ENCODE measurements at places on chromosomes 13 and 19.
A peak's percentile ranks its signal among the peaks of the same experiment; 100 is the strongest.

GRCh38 chr19:970695-971094 lies 13.4 kb upstream of the WDR18 start:
- DNase-seq: no peak

- DNase-seq: no peak
Observed at GRCh38 chr19:29705706-29706105, 9.4 kb downstream of the C19orf12 start.

DNA sequence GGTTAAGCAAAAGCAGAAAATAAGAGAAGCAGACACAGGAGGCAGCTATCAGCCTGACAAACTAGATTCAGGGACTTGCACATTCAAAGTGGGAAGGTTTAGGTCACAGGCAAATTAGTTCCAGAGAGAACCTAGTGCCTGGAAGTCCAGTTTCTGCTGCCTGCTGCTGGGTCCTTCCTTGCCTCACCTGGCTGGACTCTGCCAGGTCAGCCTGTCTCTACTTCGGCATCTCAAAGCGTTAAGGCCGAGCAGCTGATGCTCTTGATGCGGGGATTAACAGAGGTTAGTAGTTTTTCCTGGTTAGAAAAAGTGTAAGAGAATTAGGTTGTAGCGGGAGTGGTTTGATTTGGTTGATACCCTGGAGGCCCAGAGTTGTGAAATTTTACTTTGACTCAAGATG lies 52.0 kb downstream of the KLF5 start:
- DNase-seq: no peak

DNA sequence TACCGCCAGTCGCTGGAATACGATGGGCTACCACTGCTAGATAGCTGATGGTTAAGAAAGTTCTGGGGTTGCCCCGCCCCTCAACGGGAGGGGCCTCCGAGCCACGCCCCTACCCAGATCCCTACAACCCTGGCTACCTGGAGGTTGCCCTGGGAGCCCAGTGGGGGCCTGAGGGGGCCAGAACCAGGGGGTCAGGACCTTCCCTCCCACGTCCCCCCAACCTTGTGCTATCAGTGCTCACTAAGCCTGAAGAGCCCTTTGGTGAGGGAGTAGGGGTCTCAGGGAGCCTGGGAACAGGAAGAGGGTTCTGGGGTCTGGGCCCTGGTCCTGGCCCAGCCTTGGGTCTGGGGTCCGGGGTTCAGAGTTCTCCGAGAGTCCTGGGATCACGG lies 8.9 kb downstream of the OCEL1 start:
- DNase-seq: peak; percentile 80

GRCh38 chr13:99496184-99497142 lies 4.8 kb upstream of the TM9SF2 start:
- DNase-seq: peak; percentile 66

DNA sequence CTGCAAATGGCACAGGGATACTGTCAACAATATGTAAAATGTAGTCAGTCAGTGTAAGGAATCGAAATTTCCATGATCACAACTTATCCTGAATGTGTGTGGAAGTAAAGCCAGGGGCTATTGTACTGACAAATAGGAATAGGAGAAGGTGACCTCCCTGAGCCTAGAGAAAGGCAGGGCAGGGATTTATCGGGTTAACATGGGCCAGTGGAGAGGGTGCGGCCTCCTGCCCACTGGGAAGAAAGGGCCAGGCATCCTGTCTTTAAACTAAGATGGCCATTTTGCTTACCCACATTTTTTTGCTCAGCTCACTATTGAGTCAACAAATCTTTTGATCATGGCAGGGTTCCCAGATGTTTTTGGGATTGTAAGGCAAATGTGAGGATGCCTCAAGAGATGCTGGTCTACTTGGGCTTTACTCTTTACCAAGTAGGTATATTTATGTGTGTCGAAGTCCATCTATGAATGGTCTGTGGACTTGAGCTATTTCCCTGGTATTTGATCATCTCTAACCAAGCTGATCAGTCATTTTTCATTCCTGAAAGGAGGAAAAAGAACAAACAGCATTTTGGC lies 116.6 kb upstream of the RNF113B start:
- no peak for DNase-seq

DNA sequence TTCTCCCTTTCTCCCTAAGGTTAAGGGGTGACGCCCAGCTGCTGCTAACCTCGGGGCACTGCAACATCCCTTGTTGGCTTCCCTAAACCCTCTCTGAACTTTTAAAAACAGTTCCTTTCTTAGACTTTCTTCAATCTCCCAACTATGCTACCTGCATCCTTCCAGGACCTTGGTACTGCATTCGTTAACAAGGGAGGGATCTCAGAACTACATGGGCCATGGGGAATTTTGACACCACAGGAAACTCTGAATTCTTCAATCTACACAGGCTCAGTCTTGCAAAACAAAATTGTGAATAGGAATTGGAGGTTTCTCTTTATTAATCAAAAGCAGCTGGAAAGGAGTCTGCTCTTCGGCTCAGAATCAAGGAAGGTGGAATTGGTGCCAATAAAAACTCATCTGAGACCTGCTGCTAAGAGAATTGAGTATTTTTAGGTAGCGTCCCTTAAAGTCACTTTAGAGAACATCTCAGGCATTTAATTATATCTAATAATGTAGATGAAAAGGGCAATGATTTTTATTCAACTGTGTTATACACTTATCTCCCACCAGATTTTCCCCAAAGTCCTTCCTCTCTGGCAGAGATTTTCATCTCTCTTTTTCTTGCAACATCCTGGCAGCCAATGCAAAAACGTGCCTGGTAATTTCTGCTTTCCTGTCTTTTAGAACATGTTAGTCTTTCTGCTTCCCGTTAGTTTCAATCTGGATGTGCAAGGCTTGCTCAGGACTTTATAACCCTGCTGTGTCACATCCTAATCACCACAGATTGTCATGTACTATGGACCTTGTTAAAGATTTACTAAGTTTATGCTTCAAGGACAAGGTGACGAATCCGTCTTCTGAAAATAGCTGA lies 69.1 kb upstream of the SLC15A1 start:
- DNase-seq: no peak

DNA sequence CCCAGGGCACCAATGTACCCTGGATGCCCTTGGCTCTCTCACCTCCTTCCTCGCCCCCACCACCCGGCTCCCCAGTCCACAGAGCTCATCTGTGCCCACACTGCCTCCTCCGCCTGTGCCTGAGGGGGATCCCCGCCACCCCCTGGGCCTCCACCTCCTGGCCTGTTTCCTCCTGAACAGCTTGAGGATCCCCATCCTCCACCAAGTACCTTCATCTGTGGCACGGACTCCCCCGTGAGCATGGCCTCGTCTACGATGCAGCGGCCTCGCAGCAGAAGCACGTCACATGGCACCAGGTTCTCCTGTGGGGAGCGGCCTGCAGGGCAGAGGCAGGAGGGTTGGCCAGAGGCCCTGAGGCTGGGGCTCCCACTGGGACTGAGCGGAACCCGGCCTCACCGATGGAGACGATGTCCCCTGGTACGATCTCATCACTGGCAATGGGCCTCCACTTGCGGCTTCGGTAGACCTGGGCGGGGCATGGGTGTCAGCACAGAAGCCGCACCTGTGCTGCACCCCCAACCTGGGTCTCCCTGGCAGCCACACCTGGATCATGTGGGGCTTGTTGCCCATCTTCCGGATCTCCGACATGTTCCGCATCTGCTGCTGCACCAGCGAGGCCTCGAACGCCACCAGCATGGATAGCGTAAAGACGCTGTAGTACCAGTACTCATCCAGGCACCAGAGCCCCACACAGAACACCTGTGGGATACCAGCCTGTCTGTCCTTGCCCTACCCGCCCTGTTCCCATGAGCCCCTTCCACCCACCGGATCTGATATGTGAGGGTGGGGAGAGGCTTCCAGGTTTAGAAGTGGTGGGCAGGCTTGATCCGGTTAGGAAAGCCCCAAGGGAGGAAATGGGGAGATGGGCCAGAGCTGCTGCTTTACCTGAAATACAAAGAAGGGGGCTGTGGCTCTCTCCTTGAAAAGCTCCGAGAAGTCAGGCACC lies 6.8 kb downstream of the ATP13A1 start:
- no peak for DNase-seq

GRCh38 chr19:40216777-40217026 lies 1.5 kb downstream of the TTC9B start:
- DNase-seq: no peak

- no peak for DNase-seq
Observed at GRCh38 chr13:36552334-36552733, 120.0 kb downstream of the CCNA1 start.

- DNase-seq: no peak
Observed at GRCh38 chr13:48892053-48892687, 83.5 kb upstream of the FNDC3A start.

DNA sequence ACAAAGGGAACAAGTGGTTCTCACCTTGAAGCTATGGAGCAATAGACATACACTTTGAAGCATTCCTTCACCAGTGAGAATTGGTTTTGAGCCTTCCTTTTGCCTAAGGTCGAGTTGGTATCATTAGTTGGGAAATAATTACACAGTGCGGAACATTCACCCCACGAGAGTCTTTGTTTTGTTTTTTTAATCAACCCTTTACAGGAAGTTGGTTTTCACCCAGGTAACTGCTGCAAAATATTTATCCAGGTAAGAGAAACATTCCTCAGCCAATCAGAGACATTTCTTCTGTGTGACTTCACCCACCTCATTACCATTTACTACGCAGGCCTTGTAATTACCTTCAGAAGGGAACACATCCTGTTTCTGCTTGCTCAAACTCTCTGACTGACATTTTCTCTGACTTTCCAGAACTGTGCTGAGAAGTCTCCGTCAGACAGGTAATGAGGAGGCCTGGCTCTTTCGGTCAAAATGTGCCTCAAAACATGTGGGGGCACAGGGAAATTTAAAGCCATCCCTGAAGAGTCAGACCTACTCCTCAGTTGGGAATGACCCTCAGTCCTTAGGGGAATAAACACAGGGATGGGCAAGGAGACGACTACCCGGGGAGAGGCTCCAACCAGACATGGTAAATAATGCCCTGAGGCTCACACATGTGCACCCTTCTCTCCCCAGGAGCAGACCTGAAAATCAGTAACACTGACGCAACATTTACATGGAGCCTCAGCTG lies 22.7 kb upstream of the SERP2 start:
- no peak for DNase-seq

- no peak for DNase-seq
Observed at GRCh38 chr13:37869756-37870488, at the start of gene TRPC4. Gene TRPC4 (minus strand): TSS chr13:37869772. CDS start chr13:37783333, 86,439 bp downstream.

GRCh38 chr13:32659736-32660135 lies 73.5 kb downstream of the PDS5B start:
- no peak for DNase-seq

- no peak for DNase-seq
Observed at GRCh38 chr13:81383444-81383843, 1042.5 kb upstream of the SPRY2 start.

DNA sequence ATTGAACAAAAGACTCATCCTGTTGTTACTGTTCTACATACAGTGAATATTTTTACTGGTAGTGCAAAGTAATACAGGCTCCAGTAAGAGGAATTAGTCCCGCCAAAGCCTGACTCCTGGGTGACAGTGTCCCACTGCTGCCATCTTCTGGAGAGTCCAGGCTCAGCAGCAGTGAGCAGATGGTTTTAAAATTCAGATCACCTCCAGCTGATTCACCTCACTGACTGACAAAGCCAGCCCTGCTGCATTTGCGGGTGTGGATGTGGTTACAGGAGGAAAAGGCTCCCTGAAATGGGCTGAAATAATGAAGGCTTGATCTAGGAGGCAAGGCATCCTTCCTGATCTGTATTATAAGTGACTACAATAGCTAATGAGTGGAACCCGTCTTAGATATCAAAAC lies 18.3 kb downstream of the PABPC3 start:
- DNase-seq: peak; percentile 67

DNA sequence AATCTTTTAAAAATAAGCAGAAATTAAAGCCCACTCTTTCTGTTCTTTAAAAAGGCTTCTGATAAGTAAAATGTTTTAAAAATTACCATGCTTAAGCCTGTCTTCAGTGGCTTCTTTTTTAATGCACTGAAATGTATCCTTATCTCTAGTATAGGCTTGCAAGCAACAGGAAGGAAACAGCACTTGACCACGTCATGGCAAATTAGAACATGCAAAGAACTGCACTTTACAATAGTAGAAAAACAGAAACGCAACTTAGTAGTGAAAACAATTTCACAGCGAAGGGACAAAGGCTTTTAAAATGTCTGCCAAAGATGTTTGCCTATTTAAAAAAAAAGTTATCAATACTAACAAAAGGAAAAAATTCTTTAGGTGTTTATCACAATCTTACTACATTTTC lies 36.3 kb downstream of the ELF1 start:
- peak; percentile 58 for DNase-seq

GRCh38 chr13:33372251-33372919 lies 86.8 kb upstream of the STARD13 start:
- DNase-seq: no peak

DNA sequence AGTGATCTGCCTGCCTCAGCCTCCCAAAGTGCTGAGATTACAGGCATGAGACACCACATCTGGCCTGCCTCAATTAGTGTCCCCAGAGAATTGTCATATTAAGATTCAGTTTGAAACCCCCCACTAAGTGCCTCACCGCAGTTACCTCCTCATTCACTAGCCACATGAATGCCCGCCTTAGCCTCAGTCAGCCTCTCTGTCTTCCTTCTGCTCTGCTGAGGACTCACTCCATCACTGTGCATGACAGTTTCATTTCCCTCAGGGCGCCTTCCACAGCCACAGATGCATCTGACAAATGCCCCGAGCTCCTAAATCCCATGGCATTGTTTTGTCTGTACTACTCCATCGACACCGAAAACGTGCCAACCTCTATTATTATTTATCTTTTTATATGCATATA lies 23.3 kb downstream of the MIPEP start:
- DNase-seq: no peak

DNA sequence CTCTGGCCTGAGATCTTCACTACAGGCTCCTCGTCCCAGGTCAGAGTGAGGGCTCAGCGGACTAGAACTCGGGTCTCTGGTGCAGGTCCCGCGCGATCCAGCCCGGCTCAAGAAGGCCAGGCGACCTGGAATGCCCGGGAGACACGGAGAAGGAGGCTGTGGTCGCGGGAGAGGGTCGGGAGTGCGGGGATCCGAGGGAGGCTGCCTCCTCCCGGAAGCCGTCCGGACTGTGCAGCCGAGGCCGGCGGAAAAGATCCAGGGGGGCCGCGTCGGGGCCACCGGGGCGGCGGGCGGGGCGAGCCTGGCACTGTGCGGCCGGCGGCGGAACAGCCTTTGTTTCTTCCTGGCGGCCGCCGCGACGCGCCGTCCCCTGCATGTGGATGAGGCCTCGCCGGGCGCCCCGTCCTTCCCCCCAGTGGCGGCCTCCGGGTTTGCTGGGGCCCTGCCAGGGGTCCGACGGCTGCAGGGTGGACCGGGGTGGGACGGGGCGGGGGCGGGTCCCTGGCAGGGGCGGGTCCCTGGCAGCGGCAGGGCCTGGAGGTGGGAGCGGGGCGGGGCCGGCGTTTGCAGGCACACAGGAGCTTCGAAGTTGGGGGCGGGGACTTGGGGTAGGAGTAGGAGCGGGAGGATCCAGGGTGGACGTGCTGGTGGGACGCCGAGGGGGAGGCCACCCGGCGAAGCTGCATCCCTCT lies 1.0 kb upstream of the SLC7A10 start:
- no peak for DNase-seq

DNA sequence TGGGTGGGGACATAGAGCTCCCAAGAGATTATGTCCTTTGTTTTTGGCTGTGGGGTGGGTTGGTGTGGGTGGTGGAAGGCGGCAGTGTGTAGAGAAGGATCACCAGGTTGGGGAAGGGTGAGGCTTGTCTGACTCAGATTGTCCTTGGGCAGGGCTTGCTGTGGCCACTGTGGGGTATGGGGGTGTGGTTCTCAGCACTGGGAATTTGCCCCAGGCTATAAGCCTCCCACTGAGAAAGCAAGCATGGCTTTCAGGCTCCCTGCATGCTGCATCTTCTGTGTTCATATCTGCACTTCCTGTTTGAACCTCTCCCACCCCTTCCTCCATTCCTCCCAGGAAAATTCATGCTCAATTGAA lies 34.9 kb downstream of the DNAJC15 start:
- peak; percentile 52 for DNase-seq

Data from activated T-cell treated with anti-CD3 and anti-CD28 coated beads, Interleukin-2, amount 50 U/mL, for 72 hours (primary cell).